ENCODE measurements at places on chromosomes 13 and 19. TPM values are rescaled to one million over a fixed set of nuclear protein-coding genes. Genes with fewer than 3 reads are reported as not detected.

MYPOP gene
- polyA plus RNA-seq: 2.8 TPM

OR7A5 gene
- not detected for polyA plus RNA-seq

FCGBP gene
- 3.1 TPM for polyA plus RNA-seq

BSPH1 gene
- polyA plus RNA-seq: not detected

C19orf25 gene
- polyA plus RNA-seq: 12.3 TPM

- no peak for DNase-seq
Measured at GRCh38 chr13:30192320-30193093, 114.8 kb downstream of the KATNAL1 start.

DNA sequence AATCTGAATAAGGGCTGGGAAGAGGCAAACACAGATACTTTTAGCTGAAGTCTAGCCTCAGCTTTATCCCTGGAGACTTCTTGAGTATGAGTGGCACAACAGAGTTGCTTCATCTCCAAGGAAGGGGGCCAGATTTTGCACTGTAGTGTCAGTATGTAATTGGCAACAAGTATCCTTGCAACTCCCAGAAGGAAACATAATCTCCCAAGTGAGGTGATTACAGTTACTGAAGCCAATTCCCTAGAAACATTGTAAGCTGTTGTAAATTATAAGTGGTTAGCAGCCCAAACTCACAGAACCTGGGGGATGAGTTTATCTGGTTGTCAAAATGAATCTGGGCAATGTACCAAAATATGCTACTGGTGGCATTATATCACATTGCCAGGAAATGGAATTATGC, 2065.7 kb upstream of the PCDH20 start:
- no peak for DNase-seq

- DNase-seq: peak; percentile 11
Measured at GRCh38 chr13:35888981-35889380, 242.2 kb downstream of the DCLK1 start.

GRCh38 chr13:42112864-42113263, 64.4 kb downstream of the DGKH start:
- DNase-seq: no peak

GRCh38 chr19:3357992-3358688, 8.2 kb upstream of the NFIC start:
- DNase-seq: no peak

DNA sequence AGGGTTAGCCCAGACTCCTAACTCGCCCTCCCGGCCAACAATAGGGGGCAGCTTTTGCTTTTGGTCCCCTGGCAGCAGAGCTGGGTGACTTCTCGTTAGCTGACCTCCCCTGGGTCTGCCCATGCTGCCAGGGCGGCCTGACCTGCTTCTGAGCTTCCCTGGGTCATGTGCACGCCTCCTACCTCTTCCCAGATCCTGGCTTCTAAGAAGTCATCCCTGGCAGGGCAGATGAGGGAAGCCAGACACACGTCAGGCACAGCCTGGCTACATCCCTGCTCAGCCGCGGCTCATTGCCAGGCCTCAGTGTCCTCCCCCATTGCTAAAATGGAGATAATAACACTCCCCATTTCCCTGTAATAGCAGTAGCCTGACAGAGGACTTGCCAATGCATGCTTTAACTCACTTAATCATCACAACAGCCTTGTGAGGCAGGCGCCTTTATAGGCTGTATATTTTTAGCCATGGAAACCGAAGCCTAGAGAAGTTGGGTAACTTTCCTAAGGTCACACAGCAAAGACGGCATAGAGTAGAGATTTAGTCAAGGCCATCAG, 2.1 kb downstream of the KCNK6 start:
- no peak for DNase-seq
